ENCODE measurements at places on chromosomes 2 and 18. TPM values are rescaled to one million over a fixed set of nuclear protein-coding genes. Genes with fewer than 3 reads are reported as not detected.

The FAHD2A gene
- 28.6 TPM for polyA plus RNA-seq

The SGO2 gene
- polyA plus RNA-seq: 2.2 TPM

The ICA1L gene
- 9.7 TPM for polyA plus RNA-seq

The STAMBP gene
- 24.1 TPM for polyA plus RNA-seq

The SMC6 gene
- 6.8 TPM for polyA plus RNA-seq
